GM23338 (cell line): ENCODE measurements at places on chromosomes 1 and 21. TPM values are rescaled to one million over a fixed set of nuclear protein-coding genes. Genes with fewer than 3 reads are reported as not detected.

DNA sequence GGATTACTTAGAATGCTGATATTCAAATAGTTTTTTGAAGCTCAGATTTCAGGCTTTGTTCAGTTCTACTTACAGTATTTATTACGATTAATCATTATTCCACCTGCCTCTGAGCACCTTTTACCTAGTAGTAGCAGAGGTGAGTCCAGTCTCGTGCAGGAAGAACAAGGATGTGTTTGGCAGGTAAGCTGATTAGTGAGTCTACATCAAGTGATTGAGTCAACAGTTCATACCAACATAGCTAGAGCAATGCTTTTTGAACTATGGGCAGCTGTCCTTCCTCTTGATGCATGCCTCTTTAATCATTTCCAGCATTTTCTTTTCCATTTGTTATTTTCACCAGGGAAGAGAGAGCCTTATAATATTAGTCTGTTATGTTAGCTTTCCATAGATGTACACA lies 838.9 kb downstream of the USP25 start:
- 0 out of 2 replicates have a peak, but pooled peaks cover 5% of the 10 kb centered on the region for H3K4me1 ChIP-seq
- H3K27me3 ChIP-seq: no peaks in the 10 kb centered on the region
- no peak for DNase-seq
- H3K4me3 ChIP-seq: no peak overlapping the region
- no peak overlapping the region for H3K27ac ChIP-seq

GRCh38 chr1:21242846-21243245 lies 47.4 kb downstream of the ECE1 start:
- no peak overlapping the region for H3K4me3 ChIP-seq
- no peaks in the 10 kb centered on the region; the same call in 1 of the 2 replicates for H3K36me3 ChIP-seq
- DNase-seq: no peak
- H3K27me3 ChIP-seq: no peaks in the 10 kb centered on the region
- no peaks in the 10 kb centered on the region for H3K4me1 ChIP-seq

- peaks cover 8% of the 10 kb centered on the region; the same call in 1 of the 2 replicates for H3K4me1 ChIP-seq
- DNase-seq: peak; percentile 33
- no peak overlapping the region for H3K4me3 ChIP-seq
- H3K27ac ChIP-seq: no peak overlapping the region
Measured at GRCh38 chr1:90964444-90965035, 57.3 kb downstream of the ZNF644 start.

GRCh38 chr1:199223936-199224335 lies 585.1 kb downstream of the PTPRC start:
- H3K27me3 ChIP-seq: no peaks in the 10 kb centered on the region
- no peak for DNase-seq
- H3K4me1 ChIP-seq: no peaks in the 10 kb centered on the region
- no peak overlapping the region for H3K4me3 ChIP-seq
- no peaks in the 10 kb centered on the region for H3K36me3 ChIP-seq

- no peaks in the 10 kb centered on the region for H3K27me3 ChIP-seq
- no peak for DNase-seq
- no peaks in the 10 kb centered on the region for H3K4me1 ChIP-seq
- no peak overlapping the region for H3K27ac ChIP-seq
- no peaks in the 10 kb centered on the region; the same call in 1 of the 2 replicates for H3K36me3 ChIP-seq
Measured at GRCh38 chr1:9676815-9677393, 25.4 kb downstream of the PIK3CD start.

DNA sequence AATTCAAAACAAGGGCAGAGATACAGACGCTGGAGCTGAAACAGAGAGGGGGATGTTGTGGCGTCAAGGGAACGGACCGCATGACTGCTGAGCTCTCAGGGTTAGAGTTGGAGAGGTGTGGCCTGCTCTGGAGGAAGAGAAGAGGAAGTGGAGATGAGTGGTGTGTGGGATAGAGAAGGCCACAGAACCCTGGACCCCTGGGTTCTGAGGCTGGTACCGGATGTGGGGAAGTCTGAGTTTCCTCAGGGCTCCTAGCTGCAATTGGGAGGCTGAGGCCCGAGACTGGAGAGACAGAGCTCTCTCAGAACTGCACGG lies 1.8 kb downstream of the BCAN start:
- peaks cover 13% of the 10 kb centered on the region for H3K4me1 ChIP-seq
- H3K27ac ChIP-seq: no peak overlapping the region
- no peak for DNase-seq
- H3K36me3 ChIP-seq: no peaks in the 10 kb centered on the region

Gene SSU72
- polyA plus RNA-seq: 244 and 248 TPM in 2 replicates
